ENCODE measurements at places on chromosomes 4 and X.

GRCh38 chr4:89331686-89332544, 24.3 kb upstream of the GPRIN3 start:
- no peak for DNase-seq

GRCh38 chrX:53321943-53322497, 40.6 kb upstream of the IQSEC2 start:
- DNase-seq = no peak

- no peak for DNase-seq
These were observed 54.7 kb downstream of the RHOXF2B start for GRCh38 chrX:120022763-120023162.

DNA sequence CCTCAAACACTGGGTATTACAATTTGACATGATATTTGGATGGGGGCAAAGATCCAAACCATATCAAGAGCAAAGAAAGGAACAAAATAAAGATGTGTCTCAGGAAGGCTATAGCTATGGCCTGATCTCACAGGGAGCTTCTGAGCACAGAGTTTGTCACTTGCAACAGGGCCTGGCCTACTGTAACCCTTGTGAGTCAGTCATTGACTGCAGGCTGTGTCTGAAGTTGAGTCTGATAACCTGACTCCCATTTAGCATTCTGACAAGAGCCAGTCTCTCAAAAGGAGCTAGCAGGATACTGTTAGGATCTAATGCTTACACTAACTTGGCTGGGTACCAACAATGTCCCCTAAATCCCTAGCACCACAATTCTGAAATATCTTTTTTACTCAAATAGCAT, 612.5 kb upstream of the TECRL start:
- no peak for DNase-seq

DNA sequence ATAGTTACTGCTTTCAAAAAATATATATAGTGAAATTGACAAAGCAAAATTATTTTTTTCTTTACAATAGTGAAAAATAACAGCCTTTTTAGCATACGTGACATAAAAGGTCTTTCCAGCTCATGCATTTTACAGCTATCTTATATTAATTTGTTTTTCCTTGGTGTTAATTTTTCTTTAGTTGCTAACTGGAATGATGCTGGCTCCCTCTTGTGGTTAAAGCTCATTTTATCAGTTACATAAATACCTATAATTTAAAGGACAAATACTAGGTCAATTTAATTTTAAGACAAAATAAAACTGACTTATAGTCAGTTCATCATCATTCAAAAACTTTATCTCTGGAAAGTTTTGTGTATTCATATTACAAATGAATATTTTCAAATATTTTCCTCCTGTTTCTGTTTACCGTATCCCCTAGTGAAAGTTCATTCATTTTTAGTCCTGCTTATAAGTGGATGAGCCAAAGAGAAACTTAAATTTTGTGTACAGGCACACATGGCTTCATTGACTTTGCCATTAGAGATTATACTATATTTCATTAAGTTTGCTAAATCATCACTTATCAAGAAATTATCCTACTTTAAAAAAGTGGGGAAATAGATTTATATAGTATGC, 9.9 kb upstream of the ANAPC4 start:
- no peak for DNase-seq

- DNase-seq = no peak
These were observed 7.0 kb upstream of the EREG start for GRCh38 chr4:74357965-74358364.

DNA sequence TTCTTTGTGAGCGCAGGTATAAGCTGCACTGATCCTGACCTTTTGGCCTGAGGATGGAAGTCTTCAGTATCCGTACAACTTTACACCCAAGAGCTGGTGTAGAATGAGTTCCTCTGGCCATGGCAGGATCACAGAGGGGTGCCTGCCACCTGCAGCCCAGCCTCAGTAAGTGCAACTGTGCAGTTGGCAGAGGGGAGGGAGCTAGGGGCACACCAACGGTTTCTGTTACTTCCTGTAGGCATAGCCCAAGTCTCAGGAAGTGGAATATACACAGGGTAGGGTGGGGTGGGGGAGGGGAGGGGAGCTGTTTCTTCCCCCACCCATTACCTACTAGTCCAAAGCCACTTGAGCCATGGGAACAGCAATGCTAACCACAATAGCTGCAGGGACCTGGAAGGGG, 85.4 kb upstream of the GBA3 start:
- DNase-seq = no peak

DNA sequence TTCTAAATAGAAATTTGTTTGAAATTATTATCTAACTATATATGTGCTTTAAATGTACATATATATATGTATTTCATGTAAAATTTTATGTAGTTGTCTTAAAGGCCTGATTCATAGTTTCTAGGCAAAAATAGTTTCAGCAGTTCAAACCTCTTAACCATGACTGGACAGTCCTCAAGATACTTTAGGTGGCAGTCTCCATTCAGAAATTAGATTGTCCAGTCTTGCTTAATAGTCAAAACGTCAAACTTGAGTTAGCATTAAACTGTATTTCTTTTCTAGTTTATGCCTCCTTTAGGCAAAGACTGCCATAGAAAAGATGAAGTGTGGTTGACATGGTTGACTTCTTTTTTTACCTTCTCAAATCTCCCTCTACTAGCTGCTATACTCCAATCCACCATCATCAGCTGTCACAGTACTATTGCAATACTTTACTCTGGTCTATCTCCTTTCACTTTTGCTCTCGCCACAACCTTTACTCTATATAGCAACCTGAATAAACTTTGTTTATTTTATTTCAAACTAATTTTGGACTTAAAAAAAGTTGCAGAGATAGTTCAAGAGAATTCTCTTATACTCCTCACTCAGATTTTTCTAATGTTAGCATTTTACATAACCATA, 395.6 kb upstream of the DIPK2B start:
- DNase-seq = no peak

All from stimulated activated CD4-positive, alpha-beta T cell treated with anti-CD3 and anti-CD28 coated beads, Interleukin-1b, Interleukin-23, amount 100 ng/mL, for 1 hour (primary cell).